ENCODE measurements at places on chromosomes 16 and 17.

GRCh38 chr16:80594756-80595155 is 54.0 kb downstream of the DYNLRB2 start:
- no peaks in the 10 kb centered on the region for H3K4me1 ChIP-seq
- no peak overlapping the region for H3K4me3 ChIP-seq
- DNase-seq: no peak
- H3K27me3 ChIP-seq: no peaks in the 10 kb centered on the region
- H3K36me3 ChIP-seq: no peaks in the 10 kb centered on the region

DNA sequence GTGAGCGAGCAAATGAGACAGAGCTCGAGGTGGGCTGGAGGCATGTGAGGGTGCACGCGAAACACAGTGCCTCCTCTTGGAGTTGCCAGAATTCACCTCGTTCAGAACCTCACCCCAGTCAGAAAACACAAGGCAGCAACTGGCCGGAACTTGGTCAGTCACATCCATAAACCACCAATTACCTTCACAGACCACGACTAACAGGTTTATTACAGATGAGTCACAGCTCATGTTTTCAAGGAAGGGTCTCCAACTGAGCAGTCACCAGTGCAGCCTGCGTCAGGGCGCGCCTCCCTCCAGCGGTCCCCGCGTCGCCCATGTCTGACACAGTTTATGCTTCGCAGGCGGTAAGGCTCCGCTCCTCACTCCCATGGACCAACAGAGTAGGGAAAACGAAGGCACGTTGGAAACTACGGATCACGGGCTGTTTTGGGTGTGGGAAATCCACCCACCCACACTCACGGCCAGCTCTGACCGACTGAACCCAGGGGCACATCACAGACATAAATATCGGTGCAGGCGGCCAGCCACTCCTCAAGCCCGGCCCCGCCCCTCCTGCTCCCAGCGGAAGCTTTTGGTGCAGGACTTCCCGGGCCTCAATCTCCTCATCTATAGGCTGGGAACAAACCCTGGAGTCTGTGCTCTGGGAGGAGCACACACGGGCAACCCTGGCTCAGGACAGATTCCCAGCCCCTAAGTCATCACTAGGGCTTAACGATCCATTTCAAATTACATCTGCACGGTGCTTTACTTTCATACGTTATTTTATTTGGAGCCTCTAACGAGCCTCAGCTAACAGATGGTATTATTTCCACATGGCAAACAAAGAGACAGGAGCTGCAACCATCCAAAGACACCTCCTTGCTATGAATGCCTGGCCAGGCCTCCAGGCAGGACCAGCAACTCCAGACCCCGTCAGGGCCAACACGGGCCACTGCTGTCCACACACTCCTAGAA is 126.3 kb downstream of the ZNF778 start:
- peaks cover 30% of the 10 kb centered on the region for H3K4me1 ChIP-seq
- H3K4me3 ChIP-seq: no peak overlapping the region
- DNase-seq: no peak
- H3K36me3 ChIP-seq: no peaks in the 10 kb centered on the region
- peak overlapping the region; percentile 88 for H3K27ac ChIP-seq
- H3K27me3 ChIP-seq: no peaks in the 10 kb centered on the region

GRCh38 chr17:151004-151403 is 13.6 kb downstream of the SCGB1C2 start:
- H3K27me3 ChIP-seq: peaks cover 2% of the 10 kb centered on the region
- H3K27ac ChIP-seq: no peak overlapping the region
- no peak overlapping the region for H3K4me3 ChIP-seq
- DNase-seq: no peak

- DNase-seq: no peak
- H3K36me3 ChIP-seq: peaks cover 2% of the 10 kb centered on the region
- H3K27me3 ChIP-seq: peaks cover 37% of the 10 kb centered on the region
Measured at GRCh38 chr17:1234455-1234854, 35.8 kb upstream of the BHLHA9 start.

DNA sequence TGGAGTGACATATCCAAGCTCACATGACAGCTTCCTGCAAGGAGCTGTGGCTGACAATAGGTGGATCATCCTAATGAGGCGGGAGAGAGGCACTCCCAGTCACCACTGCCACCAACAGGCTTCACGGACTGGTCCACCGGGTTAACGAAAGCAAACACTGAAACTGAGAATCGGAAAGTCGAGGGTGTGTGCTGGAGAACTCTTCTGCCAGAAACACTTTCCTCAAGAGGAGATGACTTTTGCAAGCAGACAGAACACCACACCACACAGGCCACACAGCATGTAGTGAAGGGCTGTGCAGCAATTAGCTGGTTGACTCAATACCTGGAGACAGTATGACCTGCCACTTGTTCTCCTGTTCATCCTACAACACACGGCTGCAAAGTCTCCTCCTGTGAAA is 53.0 kb upstream of the DNAJA2 start:
- H3K4me3 ChIP-seq: no peak overlapping the region
- H3K27me3 ChIP-seq: no peaks in the 10 kb centered on the region
- no peaks in the 10 kb centered on the region for H3K36me3 ChIP-seq
- H3K4me1 ChIP-seq: no peaks in the 10 kb centered on the region
- no peak for DNase-seq
- no peak overlapping the region for H3K27ac ChIP-seq

All from progenitor cell of endocrine pancreas (in vitro differentiated cells).